ENCODE measurements at places on chromosomes 3 and 15.
A peak's percentile ranks its signal among the peaks of the same experiment; 100 is the strongest.

- DNase-seq, result no peak
Measured at GRCh38 chr3:8348076-8348475, 153.5 kb upstream of the LMCD1 start.

DNA sequence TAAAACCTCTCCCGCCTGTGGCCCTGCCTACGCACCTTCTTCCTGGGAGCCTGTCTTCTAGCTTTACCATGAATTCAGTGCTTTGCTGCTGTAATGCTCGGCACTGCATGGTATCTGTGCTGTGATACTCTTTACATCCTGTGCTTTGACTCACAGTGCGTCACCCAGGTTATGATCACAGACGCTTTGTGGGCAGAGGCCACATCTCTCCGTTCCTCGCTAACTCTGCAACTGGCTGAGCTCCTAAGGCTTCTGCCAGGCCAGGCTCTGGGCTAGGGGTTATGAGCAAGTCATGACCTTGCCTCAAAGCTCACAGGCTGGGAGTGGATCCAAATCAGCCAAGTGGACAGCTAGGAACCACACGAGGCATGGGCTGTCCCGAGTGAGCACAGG lies 23.2 kb downstream of the SPTBN5 start:
- no peak for DNase-seq

GRCh38 chr3:63582943-63583500 lies 69.5 kb upstream of the SNTN start:
- DNase-seq, result no peak

DNA sequence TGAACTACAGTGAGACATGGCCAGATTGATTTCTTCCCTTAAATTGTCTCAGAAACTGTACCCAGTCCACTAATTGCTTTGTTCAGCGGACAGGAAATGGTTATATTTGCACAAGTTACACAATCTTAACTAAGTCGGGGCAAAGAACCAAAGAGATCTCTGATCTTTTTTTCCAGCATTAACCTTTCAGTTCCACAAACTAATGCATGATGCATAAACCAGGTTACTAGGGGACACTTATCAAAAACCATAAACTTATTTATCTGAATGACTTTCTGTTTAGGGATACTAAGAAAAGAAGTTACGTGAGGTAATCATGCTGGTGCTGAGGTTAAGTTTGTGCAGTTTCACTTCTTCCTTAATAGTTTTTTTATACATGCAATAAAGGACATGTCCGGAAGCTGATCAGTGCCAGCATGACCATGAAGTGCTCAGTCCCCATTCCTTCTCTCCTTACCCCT lies 22.4 kb downstream of the FNDC3B start:
- DNase-seq, result no peak

DNA sequence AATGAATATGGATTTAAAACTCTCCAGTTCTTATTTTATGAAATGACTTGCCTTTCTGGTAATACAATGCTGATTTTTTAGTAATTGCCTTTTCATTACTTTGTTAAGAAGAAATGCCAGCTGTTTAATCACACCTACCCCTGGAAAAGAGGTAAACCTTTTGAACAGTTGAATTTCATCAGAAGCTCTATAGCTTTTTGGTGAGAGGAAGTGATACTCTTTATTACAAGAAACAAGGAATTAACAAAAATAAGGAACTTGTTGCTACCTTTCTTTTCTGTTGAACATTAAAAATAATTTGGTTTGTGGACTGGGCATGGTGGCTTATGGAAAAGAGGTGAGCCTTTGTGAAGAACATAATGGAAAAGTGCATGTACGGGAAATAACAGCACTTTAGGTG lies 19.7 kb downstream of the BLOC1S6 start:
- DNase-seq, result no peak

DNA sequence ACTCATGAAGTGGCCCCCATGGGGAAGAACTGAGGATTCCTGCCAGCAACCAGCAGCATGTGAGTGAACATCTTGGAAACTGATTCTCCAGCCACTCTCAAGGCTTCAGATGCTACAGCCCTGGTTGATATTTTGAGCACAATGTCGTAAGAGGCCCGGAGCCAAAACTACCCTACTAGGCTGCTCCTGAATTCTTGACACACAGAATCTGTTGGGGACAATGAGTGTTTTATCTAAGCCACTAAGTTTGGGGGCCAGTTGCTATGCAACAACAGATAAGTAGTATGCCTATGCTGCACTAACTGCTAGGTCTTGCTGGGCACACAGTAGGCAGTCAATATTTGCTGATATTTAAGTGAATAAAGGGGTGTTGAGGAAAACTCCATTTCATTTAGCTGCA lies 89.9 kb upstream of the CHL1 start:
- DNase-seq, result no peak

DNA sequence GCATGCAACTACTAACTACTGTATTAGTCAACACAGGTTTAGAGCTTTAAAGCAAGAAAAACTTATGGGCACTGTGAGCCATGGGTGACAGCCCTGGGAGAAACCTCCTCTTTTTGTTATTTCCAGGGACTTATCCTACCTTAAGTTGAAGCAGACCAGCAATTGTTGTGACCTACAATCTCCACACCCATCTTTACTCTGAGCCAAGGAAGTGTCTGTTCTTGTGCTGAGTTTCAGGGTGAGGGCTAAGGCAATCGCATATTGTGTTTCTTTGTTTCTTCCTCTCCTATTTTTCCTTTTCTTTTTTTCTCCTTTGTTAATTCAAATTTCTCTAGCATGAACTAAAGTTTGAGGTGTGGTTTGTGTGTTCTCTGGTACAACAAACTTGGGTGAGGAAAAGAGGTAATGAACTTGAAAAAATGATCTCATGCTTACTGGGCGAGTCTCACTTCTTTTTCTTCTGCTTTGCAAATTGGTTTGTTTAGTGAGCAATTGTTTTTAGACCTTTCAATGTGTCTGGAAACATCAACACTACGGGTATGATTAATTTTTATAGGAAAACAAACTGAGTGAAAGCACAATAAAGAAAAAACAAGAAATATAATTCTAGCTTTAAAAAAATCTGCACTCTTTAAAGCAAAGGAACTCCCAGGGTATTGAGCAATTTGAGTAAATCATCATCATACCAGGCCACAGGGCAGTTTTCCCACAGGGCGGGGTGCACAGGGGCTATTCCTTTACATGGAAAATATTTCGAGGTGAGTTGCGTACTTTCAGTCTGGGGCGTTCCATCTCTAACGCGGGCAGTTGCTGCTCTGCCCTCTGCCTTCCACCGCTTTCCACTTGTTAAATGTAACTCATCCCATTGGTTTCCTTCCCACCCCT lies 2.7 kb downstream of the UPK1B start:
- no peak for DNase-seq

- peak; percentile 93 for DNase-seq
Measured at GRCh38 chr3:182092662-182093262, 381.0 kb downstream of the SOX2 start.
